Renal pelvis (tissue), 12 donors: ENCODE measurements at places on chromosomes 1 and 21.

DNA sequence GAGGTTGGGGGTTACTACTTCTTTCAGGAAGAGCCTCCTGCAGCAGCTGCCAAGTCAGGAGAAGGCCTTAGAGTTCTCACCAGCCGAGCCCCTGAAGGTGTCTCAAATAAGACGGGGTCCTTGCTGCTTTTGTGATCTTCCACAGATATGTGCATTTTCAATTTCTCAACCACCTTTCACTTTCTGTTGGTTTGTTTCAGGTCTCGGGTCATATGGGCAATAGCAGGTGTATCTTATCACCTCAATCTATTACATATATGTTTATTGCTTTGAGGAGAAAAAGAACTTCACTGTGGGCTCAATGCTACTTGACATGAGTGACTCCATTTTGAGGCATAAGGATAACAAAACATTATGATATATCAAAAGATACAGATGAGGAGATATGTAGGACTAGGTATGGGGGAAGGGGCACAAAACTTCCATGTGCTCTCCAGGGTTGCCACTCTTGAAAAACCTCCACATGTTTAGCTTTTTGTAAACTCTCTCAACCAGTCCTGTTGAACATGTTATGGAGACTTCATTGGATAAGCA lies 1171.4 kb upstream of the ADGRL2 start:
- DNase-seq = no peak

- DNase-seq = peak; percentile 54
Measured at GRCh38 chr21:38351961-38352521, 95.2 kb downstream of the KCNJ15 start.

DNA sequence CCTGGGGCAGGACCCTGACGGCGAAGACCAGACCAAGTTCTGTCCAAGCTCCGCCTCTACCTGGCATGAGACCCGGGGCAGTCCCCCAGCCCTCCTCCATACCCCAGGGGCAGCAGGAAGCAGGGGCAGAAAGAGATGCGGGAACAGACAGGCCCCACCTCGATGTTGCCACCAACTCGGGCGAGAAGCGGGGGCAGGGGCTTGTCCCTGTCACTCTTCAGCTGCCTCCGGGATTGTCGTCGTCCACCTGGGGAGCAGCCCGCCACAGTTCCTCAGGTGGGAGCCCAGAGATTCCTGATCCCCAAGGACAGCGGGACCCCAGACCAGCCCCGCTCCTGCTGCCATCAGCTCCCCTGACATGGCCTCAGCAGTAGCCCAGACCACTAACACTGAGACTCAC lies 54.8 kb downstream of the CHD5 start:
- DNase-seq = no peak

GRCh38 chr1:94061513-94062443 lies 59.2 kb downstream of the ABCA4 start:
- DNase-seq = no peak

DNA sequence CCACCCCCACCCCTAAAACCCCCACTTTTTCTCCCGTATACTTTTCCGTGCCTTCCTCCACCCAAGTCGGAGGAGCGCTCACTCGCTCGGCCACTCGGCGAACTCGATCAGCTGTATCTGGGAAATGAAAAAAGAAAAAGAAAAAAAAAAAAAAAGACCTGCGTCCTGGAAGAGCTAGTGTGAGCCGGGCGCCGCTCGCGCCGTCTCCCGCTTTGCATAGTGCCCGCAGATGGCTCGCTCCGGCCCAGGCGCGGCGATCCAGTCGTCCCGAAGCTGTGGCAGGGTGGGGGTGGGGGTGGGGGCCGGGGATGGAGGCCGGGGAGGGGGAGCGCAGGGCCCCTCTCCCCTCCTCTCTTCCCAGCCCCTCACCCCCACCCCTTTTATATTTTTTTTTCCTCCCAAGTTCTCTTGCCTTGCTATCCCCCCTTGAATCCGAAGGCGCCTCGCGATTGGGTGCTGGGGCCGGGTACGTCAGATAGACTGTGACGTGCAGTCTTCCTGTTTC lies 299 bp upstream of the PROX1 start:
- DNase-seq = no peak

GRCh38 chr21:36706951-36707762 lies 8.2 kb downstream of the SIM2 start:
- DNase-seq = no peak

- no peak for DNase-seq
Measured at GRCh38 chr1:206581571-206581981, 30.7 kb downstream of the EIF2D start.

DNA sequence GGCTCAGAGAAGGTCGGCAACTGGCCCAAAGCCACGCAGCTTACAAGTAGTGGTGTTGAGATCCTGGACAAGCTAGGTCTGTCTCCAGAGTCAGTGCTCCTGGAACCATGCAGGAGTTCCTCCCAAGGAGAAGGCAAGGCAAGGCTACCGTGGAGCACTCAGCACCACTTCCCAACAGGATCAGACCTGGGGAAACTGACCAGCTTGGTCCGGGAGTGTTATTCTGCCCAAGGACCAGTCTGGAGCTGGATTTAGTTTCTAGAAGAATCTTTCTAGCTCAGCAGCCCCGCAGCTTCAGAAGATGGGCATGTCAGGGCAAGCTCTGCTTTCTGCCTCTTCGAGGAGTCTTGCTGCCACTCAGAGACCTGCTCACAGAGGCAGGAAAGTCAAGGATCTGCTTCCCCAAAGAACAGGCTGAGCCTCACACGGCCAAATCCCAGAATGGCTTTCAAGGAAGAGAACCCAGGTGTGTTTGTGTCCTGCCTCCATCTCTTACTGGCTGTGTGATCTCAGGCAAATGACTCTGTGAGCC lies 302.8 kb downstream of the MATN1 start:
- DNase-seq = no peak

GRCh38 chr1:95475686-95476457 lies 241.9 kb downstream of the RWDD3 start:
- DNase-seq = no peak

GRCh38 chr1:225842074-225842473 lies 32.1 kb downstream of the EPHX1 start:
- DNase-seq = no peak

DNA sequence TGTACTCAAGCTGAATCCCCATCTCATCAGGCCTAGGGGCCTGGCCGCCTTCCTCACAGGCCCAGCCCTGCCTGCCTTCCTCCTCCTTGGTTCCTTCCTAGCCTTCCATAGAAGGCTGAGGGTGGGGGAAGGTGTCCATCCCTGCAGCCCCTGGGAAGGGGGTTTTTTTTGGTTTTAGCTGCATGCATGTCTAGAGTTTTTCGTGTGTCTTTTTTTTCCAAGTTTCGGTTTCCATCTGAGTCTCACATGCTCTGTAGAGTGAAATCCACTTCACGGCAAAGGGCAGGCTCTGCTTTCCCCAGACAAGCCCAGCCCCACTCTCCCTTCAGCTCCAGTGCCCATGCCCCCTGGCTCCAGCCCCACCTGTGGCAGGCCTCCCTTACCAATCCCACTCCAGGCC lies 32.1 kb downstream of the GRHL3 start:
- no peak for DNase-seq

GRCh38 chr1:160499631-160500030 lies 23.4 kb downstream of the SLAMF6 start:
- no peak for DNase-seq

DNA sequence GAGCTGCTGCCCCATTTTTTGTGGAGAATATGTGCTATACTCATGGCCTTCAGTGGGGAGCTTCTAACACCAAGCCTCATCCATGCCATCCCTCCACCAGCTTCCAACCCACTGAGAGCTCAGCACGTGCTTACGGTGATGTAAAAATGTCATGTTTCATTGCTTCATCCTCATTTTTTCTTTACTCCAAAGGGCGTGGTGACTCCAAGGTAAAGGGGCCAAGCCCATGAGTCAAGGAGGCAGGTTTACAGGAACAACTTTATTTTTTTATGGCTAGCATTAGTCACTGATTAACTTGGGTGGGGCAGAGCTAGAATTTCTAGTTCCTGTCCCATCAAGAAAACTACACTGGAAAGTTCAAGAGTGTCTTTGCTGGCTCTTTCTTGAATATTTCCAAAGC lies at the start of gene C1orf226:
Gene C1orf226 (plus strand): TSS at position 346 of the 400 bp plus-strand sequence. CDS start 174 bp downstream, outside the sequence.
- no peak for DNase-seq

GRCh38 chr1:14912839-14913481 lies 240.6 kb upstream of the TMEM51 start:
- no peak for DNase-seq

DNA sequence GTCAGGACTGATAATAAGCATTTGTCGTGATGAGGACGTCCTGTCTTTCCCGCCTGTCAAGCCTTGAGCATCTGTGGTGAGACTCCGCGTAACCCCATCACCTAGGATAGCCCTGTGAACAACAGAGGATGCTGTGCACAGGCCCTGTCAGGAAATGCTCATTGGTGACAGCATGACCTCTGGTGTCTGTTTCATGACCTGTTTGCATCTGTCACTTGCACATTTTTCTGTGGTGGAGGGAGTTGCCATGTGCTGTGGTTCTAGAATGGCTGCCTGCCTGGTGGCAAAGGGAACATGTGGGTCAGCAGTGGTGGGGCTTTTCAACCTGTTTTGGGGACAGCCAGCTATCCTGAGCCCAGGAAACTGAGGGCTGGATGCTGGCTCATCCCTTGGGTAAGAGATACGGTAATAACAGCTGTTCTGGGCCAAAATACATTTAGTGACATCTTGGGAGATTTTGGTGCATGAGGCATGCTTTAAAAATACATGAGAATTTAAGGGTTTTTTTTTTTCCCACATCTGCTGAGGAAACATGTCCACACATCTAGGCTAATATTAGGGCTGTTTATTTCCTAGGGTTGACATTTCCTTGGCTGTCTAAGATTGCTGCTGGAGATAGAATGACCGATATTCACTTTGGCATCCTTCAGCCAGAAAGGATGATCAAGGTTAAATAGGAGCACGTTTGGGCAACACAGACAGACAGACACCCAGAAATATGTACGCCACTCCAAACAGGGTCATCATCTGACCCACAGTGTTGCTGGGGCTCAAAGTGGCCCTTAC lies 52.9 kb downstream of the KCNC4 start:
- DNase-seq = no peak

DNA sequence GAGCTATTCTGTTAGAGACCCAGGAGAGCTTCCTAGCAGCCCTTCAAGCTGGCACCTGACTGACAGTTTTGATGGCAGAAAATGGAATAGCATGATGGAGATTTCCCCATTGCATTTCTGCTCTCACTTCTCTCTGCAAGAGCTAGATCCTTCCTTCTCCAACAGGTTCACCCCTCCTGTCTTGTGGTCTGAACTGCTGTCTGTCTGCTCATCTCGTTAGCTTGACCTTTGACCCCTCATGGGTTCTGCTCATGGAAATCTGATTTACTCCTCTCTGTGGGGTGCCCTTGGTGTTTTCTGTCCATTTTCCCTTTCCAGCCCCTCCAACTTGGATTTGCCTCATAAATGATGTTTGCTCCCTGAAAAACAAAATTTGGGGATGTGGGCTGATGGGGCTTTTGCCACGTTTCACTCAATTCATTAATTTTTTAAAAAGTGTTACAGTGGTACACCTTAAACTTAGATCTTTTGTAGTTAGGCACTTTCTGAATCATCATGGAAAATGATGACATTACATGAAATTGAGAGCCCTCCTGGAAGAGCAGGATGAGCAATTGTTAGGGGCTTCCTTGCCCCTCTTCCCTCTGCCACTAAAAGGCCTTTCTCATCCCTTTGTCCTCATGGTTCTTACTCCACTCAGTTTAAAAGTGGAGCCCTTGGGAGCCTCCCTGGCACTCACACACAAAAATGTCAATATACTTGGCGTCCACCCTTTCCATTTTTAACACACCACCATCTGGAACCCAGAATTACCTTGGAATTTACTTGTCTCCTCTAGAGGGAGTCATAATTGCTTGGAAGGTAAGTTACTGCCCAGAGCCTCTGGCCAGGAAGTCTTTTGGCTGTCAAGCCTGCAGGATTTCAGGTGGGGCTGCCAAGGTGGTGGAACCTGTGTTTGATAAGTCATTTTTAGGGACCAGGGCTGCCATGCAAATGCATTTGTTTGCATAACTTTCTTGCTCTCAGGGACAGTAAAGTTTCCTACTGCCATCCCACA lies 31.9 kb upstream of the IL19 start:
- no peak for DNase-seq

DNA sequence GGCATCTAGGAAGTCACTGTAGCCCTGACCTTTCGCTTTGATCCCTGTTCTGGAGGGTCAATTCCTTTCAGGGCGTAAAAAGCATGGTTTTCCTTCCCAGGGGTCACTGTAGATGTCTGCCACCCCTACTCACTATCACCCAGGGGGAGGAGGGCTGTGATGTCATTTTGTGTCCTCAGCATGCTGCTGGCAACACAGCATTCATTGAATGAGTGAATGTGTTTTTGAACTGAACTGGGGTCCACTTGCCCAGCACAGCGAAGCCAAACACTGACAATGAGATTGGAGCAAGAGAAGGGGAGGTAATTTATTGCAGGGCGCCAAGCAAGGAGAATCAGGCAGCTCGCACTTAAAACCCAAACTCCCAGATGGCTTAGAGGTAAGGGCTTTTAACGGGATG lies 78.2 kb upstream of the PGBD5 start:
- DNase-seq = no peak

DNA sequence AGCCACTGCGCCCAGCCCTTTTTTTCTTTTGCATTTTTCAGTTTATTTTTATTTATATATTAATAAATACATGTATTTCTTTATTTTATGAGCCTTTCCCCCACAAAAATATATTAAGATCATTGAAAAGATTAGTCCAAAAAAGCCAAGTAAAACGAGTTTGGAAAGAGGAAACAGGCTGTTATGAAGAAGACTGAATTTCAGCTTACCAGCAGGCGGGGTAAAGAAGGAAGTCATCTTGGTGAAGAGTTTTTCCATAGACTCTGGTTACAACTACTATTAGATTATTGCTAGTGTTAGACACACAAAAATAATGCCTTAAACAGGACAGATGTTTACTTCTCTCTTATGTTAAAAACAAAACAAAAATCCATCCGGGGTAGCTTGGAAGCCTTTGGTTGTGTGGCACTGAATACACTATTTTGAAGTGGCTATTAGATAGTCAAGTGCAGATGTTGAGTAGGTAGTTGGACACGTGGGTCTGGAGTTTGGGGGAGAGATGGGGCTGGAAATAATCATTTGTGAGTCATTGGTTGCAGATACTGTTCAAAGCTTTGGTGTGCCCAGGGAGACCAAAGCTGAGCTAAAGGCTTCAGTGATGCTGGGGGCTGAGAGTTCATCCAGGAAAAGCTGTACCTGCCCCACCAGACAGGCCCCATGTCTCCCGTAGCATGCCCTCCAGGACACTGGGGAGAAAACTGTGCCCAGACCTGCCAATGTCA lies 8.7 kb upstream of the LRRC71 start:
- no peak for DNase-seq

DNA sequence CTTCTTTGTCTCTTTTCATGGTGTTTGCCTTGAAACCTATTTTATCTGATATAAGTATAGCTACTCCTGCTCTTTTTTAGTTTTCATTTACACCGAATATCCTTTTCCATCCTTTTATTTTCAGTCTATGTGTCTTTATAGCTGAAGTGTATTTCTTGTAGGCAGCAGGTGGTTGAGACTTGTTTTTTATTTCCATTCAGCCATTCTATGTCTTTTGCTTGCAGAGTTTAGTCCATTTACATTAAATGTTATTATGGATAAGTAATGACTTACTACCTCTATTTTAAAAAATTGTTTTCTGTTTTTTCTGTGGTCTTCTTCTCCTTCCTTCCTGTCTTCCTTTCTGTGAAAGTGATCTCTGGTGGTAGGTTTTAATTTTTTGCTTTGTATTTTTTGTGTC lies 45.0 kb upstream of the CD55 start:
- DNase-seq = no peak

- no peak for DNase-seq
Measured at GRCh38 chr1:7470904-7471638, 300.0 kb upstream of the VAMP3 start.

GRCh38 chr1:201088395-201088794 lies 23.8 kb downstream of the CACNA1S start:
- no peak for DNase-seq
